ENCODE measurements at places on chromosomes 11 and 22. TPM values are rescaled to one million over a fixed set of nuclear protein-coding genes. Genes with fewer than 3 reads are reported as not detected.

DNA sequence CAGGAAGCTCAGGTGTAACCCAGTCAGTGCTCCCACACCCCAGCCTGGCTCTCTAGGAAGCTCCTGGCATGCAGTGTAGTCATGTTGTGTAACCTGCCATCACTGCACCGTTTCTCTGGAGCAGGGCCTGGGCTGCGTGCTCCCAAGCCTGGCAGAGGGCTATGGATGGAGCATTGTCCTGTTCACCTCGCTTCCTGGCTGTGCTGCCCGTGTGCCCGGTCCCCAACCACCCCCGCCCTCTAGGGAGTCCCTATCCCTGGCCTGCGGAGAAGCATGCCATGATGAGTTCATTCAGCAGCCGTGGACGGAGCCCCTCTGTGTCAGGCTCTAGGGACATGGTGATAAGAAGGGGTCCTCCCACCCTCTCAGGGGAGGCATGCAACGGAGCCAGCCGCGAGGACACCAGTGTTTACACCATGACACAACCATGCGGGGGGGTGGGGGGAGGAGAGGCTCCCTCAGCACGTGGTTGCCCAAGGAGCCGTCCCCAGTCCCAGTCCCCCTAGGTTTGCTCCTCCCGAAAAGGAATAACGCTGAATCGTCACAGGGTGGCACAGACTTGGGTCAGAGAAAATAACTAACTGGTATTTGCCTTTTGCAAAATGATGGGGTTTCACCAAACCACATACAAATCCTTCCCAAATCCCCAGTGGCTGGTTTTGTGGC, 73.1 kb downstream of the FBLN1 start:
- no peak for DNase-seq

DNA sequence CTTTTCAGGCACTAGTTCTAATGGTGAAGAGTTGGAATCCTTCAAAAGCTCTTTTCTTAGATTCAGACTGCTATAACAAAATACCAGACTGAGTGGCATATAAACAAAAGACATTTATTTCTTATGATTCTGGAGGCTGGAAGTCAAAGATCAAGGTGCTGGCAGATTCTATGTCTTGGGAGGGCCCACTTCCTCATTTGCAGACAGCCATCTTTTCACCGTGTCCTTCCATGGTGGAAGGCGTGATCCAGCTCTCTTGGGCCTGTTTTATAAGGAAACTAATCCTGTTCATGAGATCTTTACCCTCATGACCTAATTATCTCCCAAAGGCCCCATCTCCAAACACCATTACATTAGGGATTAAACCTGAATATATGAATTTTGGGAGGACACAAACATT, 124.0 kb downstream of the NAV2 start:
- DNase-seq: no peak

- no peak for DNase-seq
Observed at GRCh38 chr11:47916361-47916841, 64.0 kb upstream of the PTPRJ start.

- no peak for DNase-seq
Observed at GRCh38 chr11:17412488-17413180, 24.2 kb upstream of the KCNJ11 start.

DNA sequence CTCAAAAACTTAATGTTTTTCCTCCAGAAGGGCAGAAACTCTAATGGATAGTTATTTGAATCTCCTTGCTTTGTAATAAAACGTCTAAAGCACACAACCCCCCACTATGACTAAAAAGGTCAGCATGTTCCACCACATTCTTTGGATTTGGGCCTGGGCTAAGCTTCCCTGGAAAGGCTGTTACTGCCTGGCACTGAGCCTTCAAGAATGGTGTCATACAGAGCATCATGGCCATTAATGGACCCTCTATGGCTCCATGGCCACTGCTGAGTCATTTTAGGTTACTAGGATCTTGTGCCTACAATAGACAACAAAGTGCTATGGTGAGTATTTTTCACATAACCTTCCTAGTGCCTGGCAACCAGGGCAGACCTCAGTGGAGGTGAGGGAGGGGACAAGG, 242.6 kb upstream of the FAT3 start:
- peak; percentile 36 for DNase-seq

DNA sequence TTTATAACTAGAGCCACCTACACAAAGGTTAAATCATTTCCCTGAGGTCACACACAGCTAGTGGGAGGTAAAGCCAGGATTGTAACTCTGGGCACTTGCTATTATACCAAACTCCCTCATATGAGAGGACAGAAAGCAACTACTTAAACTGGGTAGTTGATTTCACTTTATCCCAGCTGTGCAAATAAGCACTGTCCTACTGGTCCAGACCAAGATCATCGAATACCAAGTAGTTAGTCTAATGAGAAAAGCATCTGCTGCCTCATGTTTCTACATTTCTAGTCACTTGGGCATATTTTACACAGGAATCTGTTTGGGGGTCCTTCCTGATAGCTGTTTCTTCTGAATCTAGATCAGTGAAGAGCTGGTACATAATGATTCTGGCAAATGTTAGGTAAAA, 178.6 kb upstream of the NARS2 start:
- DNase-seq: no peak

DNA sequence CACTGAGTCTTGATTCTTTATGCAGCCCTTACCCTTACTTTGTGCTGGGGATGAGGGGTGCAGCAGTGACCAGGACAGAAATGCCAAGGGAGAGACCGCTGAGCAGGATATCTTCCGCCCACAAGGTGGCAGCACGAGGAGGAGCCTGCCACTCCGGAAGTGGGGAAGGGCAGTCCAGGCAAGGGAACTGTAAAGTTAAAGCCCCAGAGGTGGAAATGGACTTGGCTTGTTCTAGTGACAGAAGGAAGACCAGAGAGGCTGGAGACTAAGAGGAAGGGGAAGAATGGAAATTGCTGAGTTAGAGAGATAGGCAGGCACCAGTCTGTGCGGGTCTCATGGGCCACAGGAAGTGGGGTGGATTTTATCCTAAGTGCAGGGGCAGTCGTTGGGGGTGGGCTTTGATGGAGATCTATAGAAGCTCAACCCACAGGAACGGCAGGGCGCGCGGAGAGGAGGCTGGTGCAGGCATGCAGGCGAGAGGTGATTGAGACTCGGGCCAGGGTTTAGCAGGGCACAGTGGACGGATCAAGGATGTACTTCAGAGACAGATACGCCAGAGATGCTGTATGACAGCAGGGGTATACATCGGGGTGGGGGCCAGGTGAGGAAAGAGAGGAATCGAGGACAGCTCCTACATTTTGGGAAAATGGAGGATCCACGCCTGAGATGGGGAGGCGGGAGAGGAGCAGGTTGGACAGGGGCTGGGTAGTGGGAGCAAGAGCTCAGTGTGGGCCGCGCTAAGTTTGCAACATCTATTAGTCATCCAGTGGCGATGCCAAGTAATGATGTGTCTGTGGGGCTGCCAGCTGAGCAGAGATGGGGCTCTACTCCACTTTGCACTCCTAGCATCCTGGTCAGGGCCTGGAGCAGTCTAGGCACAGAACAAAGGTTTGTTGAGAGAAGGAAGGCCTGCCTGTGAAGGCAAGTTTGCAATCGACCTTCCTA, 3.3 kb upstream of the GRK2 start:
- DNase-seq: peak; percentile 90

DNA sequence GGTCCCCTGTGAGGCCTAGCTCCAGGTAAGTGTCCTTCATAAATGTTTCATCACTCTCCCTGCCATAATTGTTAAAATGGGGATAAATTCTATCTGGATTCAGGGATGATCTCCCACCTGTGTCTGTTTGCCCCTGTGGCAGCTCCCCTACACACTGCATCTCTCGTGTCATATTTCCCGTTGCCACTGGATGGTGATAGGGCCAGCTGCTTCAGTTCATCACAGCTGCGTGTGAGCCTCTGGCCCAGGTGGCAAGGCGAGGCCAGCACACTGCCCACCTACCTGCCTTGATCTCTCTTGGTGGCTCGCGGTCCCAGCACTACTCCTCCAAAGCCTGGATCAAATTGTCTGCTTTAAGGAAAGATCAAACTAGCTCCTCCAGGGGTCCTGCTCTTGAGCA, 187.4 kb downstream of the GRIK4 start:
- no peak for DNase-seq

GRCh38 chr22:43848366-43849171, 13.7 kb downstream of the SULT4A1 start:
- DNase-seq: no peak

GRCh38 chr22:33352768-33353167, 294.6 kb upstream of the SYN3 start:
- no peak for DNase-seq

DNA sequence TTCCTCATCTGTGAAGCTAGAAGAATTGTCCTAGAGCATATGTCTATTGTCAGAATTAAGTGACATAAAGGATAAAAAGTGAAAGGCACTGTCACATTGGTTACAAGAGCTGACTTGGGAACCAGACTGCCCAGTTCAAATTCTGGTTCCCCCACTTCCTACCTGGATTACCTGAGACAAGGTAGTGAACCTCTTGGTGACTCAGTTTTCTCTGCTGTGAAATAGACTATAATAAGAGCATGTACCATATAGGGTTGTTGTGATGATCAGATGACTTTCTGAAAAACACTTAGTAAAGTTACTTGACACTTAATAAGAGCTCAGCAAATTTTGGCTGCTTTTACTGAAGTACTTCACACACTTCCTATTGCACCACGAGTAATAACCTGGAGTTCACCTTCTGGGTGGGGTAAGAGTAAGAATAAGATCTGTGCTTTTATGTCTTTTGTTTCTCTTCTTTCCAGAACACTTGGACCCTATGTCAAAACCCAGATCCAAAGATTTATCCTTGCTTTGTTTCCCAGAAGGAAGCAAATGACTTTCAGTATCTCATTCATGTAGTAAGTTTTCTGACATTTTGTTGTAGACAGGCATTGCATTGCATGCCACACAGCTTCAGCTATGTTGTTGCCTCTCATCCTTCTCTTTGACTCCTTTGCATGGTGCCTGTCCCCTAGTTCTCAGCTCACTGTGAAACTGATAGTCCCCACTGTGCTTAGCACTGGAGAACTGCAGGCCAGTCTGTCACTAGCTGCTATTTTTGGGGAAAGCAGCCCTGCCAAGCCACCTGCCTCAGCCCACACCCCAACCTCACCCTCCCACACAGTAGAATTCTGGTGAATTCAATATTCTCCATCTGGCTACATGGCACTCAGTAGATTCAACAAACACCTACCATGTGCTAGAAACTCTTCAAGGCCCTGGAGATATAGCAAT, 121.8 kb upstream of the POU2AF2 start:
- DNase-seq: no peak

DNA sequence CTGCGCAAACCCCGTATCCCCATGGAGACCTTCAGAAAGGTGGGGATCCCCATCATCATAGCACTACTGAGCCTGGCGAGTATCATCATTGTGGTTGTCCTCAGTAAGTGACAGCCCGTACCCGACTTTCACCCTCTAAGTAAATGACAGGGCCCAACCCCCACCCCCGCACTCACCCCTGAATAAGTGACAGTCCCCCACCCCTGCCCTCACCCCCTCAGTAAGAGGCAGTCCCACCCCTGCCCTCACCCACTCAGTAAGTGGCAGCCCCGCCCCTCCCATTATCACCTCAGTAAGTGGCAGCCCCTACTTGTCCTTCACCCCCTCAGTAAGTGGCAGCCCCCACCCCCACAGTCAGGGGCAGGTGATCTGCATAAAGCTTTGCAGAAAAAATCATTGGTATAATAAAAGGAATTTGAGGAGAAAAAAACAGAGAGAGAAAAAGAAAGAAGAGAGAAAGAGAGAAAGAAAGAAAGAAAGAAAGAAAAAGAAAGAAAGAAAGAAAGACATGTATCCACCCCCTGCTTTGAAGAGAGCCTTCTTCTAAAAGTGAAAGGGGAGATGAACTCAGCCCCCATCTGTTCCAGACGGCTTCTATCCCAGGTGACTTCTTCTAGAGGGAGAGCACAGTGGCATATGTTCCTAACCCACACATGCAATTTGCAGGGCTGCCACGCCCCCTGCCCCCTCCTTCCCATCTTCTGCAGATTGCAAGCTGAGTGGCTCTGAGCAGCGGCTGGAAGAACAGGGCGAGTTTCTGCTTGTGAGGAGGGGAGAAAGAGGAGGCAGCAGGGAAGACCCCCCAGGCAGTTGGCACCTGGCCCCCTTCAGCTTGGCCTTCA, 12.5 kb upstream of the SMIM35 start:
- DNase-seq: no peak

DNA sequence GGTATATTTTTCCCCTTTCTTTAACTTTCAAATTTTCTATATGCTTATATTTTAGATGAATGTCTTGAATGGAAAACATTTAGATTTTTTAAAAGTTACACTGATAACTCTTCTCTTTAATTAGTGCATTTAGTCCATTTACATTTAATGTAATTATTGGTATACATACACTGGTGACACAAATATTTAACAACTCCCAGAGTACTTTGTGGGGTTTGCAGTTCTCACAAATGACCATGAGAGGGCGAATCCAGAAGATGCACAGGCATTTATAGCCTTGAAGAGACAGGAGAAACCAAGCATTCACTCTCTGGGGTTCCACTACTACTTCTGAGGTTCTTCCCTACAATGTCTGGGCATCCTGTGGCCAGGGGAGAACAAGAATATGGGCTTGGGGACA, 125.1 kb downstream of the TIMP3 start:
- DNase-seq: no peak

- DNase-seq: no peak
Observed at GRCh38 chr11:12430351-12430750, 53.0 kb downstream of the PARVA start.

DNA sequence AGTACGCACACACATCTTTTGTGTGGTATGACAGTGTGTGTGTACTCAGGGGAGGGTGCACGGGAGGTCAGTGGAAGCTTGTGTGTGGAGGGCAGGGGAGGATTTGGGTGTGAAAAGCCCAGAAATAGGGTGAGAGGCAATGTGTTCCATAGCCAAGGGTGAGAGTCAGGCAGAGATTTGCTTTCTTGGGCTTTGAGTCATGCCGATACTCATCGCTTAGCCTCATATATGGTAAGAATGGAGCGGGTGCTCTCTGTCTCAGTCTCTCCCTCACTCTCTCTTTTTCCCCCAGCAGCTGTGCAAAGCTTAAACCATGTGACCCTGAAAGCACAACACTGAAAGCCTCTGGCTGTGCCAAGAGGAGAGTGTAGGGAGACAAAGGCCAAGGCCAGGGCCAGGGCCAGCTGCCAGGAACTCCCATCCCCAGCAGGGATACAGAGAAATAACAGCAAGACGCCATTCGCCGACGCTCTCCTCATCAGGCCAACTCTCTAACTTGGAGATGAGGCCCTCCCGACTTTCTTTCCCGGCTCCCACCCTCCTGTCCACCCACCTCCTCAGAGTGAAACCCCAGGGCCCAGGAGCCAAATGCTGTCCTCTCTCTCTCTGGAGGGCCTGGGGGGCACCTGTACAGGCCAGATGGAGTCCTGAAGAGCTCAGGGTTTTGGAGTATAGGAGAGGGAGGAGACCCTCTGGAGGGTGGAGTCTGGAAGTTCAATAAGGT, 20.3 kb upstream of the MICAL3 start:
- no peak for DNase-seq

GRCh38 chr11:12655842-12656241, 18.4 kb upstream of the TEAD1 start:
- DNase-seq: no peak

PAMR1 gene
- 13.5 TPM for total RNA-seq

ROBO3 gene
- total RNA-seq: 25.1 TPM

ZC3H12C gene
- 20.5 TPM for total RNA-seq

GCAT gene
- 6.7 TPM for total RNA-seq

GNG3 gene
- total RNA-seq: not detected

Data from transverse colon (tissue), 4 donors.